Activated T-helper 1 cell treated with anti-CD3 and anti-CD28 coated beads, Interleukin-12 subunit alpha, Interleukin-12 subunit beta, Interleukin-2, Interleukin-4 antibody, amounts not matched to agents 30 ng/mL and 10 ng/mL and 1 ng/mL, durations not matched to agents 14 hours and 24 hours and 36 hours (primary cell): ENCODE measurements at places on chromosomes 4 and X. TPM values are rescaled to one million over a fixed set of nuclear protein-coding genes. Genes with fewer than 3 reads are reported as not detected.

DNA sequence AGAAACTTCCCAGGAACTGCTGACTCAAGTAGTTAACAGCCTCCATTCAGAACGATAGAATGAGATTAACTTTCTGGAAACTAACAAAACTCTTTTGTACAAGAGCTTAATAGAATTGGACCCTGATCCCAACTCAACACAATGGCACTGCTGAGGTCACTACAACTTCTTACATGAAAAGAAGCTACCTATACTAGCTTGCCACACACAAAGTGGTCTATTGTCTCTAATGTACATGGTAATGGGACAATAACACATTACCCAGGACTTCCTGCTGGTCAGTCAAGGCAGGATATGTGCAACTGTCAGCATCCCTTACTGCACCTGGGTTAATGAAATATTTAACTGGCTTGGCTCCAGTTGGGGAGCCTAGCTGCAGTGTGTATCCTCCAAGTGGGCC, 56.2 kb downstream of the BRCC3 start:
- DNase-seq = no peak

DNA sequence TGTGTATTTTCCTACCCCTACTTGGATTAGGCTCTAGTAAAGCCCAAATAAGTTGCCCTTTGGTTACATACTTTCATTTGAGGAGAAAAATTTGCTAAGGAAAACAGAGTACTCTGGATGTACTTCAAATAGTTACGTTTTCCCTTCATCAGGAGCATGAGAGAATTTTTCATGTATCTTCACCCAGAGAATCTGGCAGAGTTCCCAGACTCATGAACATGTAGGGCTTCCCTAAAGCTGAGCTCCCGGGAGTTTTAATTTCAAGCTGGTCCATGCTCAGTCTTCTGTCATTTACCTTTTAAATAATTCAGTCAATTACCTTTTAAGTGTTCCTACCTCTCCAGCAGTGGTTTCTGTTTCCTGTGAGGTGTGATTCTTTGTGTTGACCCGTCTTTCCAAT, 367.5 kb upstream of the GRID2 start:
- no peak for DNase-seq

- no peak for DNase-seq
Observed at GRCh38 chrX:76148041-76148665, 24.7 kb upstream of the PBDC1 start.

GRCh38 chr4:153426207-153426885, 39.8 kb upstream of the TMEM131L start:
- DNase-seq = peak; percentile 5

Gene DIPK2B
- not detected in 2 replicates for total RNA-seq

DNA sequence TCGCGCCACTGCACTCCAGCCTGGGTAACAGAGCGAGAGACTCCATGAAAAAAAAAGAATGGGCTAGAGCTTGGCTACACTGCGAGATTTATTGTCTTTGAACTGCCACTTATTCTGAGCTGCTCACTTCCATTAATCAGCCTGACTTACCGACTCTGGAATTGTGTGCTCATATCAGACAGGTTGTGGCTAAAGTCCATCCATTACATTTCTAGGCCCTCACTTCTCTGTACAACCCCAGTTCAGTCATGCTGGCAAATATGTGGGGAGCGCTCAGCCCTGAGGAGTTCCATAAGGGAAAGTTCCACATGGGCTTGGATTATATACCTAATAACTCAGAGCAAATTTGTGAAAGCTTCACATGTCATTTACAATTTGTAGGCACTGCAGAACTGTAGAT, 270.6 kb downstream of the TRIML1 start:
- no peak for DNase-seq

DNA sequence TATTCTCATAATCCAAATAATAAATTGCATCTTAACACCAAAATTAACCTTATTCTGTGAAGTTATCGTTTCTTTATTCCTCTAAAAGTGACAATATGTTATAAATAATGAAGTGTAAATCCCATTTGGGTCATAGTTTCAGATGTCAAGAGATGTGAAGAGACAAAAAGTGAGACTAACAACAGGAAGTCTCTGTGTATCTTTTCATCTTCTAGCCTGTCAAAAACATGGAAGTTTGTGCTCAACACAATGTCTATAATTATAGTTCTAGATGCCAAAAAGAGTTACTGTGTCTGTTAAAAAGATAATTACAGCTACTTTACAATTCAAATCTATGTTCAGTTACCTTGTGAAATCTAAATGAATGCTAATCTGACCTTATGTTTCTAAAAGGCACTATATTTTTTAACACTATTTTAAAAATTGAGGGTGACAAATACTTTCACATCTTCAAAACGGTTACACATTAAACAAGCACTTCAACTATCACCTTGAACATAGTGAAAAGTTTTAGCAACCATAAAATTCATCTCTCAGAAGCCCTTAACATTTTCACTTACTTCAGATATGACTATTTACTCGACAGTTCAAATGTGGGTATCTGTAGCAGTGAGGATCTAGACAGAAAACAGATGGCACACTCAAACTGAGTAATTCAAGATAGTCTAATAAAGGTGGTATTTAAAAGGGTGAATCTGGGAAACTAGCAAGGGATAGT, 509.8 kb downstream of the ARAP2 start:
- DNase-seq = no peak

GRCh38 chrX:155434906-155435743, 23.3 kb downstream of the F8A3 start:
- no peak for DNase-seq

DNA sequence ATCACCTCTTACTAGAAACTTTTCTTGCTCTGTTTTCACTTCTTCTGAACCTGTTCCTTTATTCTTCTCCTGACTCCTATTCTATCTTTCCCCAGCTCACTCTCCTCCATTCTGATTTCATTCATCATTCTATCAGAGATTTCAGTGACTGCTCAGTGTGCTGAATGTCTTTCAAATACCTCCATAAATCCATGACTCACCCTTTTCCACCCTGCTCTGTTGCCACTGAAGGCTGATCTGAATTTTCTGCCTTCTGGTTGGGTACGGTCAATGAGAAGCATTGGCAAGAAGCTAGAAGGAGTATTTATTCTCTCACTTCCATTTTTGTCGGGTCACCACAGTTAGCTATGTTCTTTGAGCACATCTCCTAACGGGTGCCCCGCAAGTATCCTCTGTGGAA, 265.9 kb downstream of the CBLL2 start:
- DNase-seq = no peak

- no peak for DNase-seq
Observed at GRCh38 chr4:16532240-16532970, 306.1 kb upstream of the TAPT1 start.

DNA sequence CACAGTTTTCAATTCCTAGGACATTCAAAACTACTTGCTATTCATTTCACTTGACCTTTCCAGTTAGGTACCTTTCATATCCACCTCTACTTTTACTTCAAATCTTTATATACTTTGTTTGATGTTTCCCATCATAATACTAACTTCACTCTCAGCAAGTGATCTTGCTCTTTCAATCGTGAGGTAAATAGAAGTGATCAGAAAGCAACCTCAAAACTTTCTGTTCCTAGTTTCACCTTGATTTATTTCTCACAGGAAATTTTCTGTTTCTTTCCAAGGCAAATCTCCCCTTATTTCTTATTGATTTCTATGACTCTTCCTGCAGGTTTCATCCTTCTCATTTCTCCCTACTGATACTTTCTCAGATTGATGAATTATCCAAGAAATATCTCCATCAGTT, 623.5 kb downstream of the FSTL5 start:
- DNase-seq = no peak

- no peak for DNase-seq
Observed at GRCh38 chr4:140141210-140141835, 12.7 kb downstream of the MAML3 start.

DNA sequence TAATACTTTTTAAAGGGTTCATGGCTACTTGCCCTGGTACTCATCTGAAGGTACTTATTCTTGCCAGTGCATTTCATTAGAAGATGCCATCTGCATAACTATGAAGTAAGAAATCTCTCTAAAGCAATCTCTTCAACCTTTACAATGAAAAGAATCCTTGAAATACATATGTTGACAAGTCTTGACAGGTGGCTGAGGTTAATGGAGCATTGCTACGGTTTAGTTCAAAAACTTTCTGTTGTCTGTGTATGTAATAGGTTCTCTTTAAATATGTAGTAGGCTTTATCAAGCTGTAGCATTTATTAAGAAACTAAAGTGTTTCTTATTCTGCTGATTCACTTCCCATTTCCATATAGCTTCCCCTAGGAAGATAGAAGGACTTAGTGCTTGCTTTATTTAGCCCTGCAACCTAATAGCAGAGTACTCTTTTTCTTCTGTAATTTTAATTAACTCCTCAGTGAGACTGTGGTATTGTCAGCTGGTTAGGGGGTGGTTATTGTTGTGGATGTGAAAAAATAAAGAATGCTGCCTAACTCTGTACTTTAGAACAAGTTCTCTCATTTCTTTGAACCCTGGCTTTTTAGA, 39.3 kb downstream of the SLAIN2 start:
- no peak for DNase-seq

Gene LUZP4
- total RNA-seq = not detected in 2 replicates

Gene BRS3
- not detected in 2 replicates for total RNA-seq

- no peak for DNase-seq
Observed at GRCh38 chr4:53012738-53013137, 150.6 kb downstream of the RASL11B start.

- no peak for DNase-seq
Observed at GRCh38 chr4:163621821-163622220, 127.3 kb downstream of the TMA16 start.
